Stimulated activated CD8-positive, alpha-beta memory T cell treated with anti-CD3 and anti-CD28 coated beads, Interleukin-7, amount 100 ng/mL, for 24 hours (primary cell): ENCODE measurements at places on chromosomes 12 and 14.

GRCh38 chr12:114476159-114476558 is 70.2 kb upstream of the TBX5 start:
- no peak for DNase-seq

DNA sequence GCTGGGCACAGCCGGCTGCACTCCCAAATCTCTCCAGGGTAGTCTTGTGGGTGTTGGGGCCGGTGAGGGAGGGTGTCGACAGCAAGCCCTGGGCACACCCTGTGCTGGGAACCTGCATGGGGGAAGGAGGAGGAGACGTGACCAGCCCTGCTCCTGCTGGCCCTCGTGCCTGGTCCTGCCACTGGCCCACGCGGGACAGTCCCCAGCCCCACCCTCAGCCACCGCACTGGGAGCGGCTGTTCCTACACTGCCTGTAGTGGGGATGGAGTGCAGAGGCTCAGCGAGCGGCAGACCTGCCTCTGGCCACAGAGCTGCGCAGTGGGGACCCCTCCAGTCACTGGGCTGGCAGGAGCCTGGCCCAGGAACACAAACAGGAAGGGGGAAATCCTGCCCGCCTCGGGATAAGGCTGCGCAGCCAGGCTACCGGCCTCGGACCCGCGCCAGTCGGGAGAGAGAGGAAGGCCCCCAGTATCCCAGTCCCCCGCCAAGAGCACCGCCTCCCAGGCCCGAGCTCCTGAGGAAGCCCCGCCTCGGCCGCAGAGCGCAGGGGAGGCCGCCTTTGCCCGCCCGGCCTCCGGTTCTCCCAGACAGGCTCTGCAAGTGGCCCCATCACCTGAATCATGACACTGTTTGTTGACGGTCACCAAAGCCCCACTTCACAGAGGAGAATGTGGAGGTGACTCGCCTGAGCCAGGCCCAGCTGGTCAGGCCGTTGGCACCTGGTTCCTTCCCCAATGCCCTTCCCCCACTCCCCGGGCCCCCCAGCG is 10.6 kb downstream of the AHNAK2 start:
- no peak for DNase-seq

DNA sequence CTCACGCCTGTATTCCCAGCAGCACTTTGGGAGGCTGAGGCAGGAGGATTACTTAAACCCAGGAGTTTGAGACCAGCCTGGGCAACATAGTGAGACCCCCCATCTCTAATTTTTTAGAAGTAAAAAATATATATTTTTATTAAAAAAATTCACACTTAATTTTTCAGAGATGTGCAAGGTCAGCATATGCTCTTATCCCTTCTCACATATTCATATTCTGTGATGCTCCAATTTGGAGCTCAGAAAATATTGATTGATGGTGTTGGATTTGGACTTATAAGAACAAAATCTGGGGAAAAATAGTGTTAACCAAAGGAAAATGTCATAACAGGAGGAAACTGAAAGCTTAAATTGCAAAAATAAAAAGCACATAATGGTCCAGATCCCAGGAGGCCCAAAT is 9.7 kb downstream of the RAN start:
- no peak for DNase-seq

DNA sequence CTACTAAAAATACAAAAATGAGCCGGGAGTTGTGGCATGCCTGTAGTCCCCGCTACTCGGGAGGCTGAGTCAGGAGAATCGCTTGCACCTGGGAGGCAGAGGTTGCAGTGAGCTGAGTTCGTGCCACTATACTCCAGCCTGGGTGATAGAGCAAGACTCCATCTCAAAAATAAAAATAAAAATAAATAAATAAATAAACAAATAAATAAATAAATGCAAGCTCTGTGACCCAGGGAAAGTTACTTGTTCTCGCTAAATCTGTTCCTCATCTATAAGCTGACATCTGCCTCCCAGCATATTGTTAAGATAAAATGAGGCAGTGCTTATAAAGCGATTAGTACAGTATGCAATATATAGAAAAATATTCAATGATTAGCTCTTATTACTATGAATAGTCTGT is 56.4 kb upstream of the STK38L start:
- no peak for DNase-seq

GRCh38 chr12:27506645-27507189 is 17.3 kb upstream of the PPFIBP1 start:
- DNase-seq, result no peak

- no peak for DNase-seq
Observed at GRCh38 chr14:56119201-56119981, 1.2 kb downstream of the PELI2 start.
